Stimulated activated CD4-positive, alpha-beta T cell treated with anti-CD3 and anti-CD28 coated beads, Interleukin-2, amount 100 ng/mL, for 24 hours (primary cell): ENCODE measurements at places on chromosomes 5 and 9.

GRCh38 chr9:7055171-7055903, 297.6 kb downstream of the KDM4C start:
- no peak for DNase-seq

- DNase-seq: no peak
These were observed 31.5 kb downstream of the LNPEP start for GRCh38 chr5:96967400-96967799.

GRCh38 chr5:131593921-131594320, 41.1 kb downstream of the RAPGEF6 start:
- DNase-seq: no peak

GRCh38 chr5:52983731-52984636, 5.2 kb upstream of the ITGA2 start:
- no peak for DNase-seq

GRCh38 chr5:149320791-149321330, 24.4 kb upstream of the GRPEL2 start:
- no peak for DNase-seq

GRCh38 chr5:103345461-103345860, 86.9 kb downstream of the MACIR start:
- no peak for DNase-seq

GRCh38 chr9:89433826-89434225, 64.1 kb downstream of the SEMA4D start:
- DNase-seq: no peak

- no peak for DNase-seq
These were observed 16.4 kb upstream of the ANXA6 start for GRCh38 chr5:151173711-151174611.

GRCh38 chr5:81212211-81212751, 20.8 kb upstream of the CKMT2 start:
- DNase-seq: no peak

DNA sequence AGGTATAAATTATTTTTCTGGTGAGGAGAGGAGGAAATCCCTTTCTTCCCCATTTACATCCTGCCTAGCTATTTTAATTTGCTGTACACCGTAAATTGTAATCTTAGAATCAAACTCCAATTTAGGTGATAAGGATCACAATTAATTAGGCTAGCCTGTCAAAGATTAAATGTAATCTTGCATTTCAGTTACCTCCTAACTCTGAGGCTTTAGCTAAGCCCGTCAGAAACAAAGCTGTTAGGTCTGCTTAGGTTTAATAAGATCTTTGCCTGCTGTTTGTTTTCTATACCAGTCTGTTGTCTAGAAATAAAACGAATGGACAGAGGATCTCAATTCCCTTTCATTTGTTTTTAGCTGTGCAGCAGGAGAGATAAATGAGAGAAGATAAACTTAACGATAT, 51.5 kb downstream of the PIK3R1 start:
- no peak for DNase-seq

DNA sequence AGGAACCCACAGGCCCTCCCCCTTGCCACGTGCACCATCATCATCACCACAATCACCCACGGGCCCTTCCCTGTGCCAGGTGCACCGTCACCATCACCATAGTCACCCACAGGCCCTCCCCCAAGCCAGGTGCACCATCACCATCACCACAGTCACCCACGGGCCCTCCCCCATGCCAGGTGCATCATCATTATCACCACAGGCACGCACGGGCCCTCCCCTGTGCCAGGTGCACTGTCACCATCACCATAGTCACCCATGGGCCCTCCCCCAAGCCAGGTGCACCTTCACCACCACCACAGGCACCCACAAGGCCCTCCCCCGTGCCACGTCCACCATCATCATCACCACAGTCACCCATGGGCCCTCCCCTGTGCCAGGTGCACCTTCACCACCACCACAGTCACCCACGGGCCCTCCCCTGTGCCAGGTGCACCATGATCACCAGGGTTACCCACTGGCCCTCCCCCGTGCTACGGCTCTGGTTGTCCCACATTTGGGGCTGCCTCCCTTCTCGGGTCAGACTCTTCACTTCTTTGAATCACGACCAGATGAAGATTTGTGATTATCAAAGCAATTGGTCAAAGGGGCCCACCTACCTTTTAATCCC, 69.1 kb upstream of the OLFM1 start:
- DNase-seq: no peak

GRCh38 chr5:121628783-121629182, 222.9 kb upstream of the FTMT start:
- no peak for DNase-seq

GRCh38 chr9:110115826-110116542, 92.0 kb downstream of the C9orf152 start:
- no peak for DNase-seq

DNA sequence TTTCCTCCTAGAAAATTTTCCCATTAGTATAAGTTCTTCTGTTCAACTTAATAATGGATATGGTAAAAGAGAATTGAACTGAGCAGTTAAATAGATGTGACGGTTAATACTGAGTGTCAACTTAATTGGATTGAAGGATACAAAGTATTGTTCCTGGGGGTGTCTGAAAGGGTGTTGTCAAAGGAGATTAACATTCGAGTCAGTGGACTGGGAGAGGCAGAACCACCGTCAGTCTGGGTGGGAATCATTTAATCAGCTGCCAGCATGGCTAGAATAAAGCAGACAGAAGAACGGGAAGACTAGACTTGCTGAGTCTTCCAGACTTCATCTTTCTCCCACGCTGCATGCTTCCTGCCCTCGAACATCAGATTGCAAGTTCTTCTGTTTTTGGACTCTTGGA, 689.6 kb upstream of the CDH10 start:
- DNase-seq: no peak

- DNase-seq: no peak
These were observed 134.2 kb downstream of the ARHGAP26 start for GRCh38 chr5:142904416-142904815.
